ENCODE measurements at places on chromosomes 2 and 18.

DNA sequence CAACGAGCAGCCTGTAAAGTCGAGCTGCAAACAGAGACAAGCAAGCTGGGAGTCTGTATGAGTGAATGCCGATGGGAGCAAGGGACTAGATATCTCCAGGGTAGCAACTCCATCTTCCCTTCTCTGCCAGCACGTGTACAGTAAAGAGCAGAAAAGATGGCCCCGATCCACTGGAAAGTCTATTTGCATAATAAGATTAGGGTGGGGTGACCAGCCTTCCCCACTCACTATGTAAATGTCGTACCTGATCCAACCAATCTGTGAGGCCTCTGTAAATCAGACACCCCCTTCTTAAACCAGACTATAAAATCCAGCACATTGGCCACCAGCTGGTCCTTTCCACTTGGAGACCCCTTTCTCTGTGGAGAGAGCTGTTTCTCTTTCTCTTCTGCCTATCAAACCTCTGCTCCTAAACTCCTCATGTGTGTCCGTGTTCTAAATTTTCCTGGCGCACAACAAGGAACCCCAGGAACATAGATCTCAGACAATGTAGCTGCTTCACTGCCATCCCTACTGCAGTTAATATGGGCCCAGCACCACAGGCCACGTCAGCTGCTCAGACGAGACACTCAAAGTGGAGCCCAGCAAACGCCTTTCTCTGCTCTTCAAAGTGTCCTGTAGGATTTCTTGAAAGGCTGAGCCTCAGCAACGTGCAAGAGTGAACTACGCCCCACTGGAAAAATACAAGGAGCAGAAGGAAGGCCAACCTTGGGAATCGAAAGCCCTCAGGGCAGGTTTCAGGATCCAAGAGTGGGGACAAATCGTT is 26.1 kb downstream of the DIPK1C start:
- no peak for DNase-seq

- DNase-seq, result no peak
These were observed 983.7 kb downstream of the SUCLG1 start for GRCh38 chr2:83475371-83475770.

GRCh38 chr2:58608146-58608545 is 367.0 kb upstream of the FANCL start:
- no peak for DNase-seq

- peak; percentile 90 for DNase-seq
These were observed at the start of gene DDX1 for GRCh38 chr2:15591692-15592463. TSS of gene DDX1 (plus strand) at chr2:15591868. CDS start at chr2:15591934, 66 bp downstream.

GRCh38 chr2:119301413-119301812 is 65.2 kb downstream of the C2orf76 start:
- no peak for DNase-seq
